ENCODE measurements at places on chromosomes 4 and X.

GRCh38 chrX:38805432-38806389 lies 4.5 kb downstream of the MID1IP1 start:
- peak; percentile 76 for DNase-seq

- DNase-seq: no peak
Measured at GRCh38 chr4:113740857-113741379, 20.6 kb downstream of the CAMK2D start.

DNA sequence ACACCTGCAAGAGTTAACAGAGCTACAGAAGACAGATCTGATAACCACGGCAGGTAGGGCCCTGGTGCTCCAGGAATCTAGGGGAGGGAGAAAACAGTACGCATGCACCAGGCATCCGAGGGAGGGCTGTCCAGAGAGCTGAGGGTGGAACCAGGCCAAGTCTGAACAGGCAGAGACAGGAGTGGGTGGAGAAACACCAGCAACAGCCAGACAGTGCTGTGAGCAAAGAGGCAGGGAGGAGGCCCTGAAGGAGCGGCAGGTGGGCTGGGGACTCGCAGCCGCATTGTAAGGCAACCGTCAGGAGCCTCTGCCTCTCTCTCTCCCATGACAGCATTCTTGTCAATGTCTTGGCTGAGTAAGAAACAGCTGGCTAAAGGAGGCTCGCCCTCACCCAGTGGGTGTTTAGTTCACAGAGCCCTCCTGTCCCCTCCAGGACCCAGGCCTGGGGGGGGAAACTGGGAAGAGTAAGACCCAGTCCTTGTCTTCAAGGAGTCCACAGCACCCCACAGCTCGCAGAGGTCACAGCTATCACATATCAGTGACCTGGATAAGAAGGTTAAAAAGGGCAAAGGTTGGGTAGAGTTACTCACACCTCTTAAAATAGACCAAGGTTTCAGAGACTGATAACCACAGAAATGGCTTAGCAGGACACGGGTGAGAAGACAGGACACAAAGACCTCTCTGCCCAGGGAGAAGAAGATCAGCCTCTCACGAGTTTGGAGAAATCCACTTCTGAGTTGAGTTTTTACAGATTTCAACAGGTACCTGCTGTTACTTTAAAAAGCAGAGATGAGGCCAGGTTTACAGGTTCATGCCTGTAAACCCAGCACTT lies 10.5 kb downstream of the ACSL1 start:
- peak; percentile 73 for DNase-seq

GRCh38 chr4:85107553-85107952 lies 141.1 kb upstream of the WDFY3 start:
- DNase-seq: no peak

GRCh38 chr4:137394018-137394417 lies 138.3 kb downstream of the PCDH18 start:
- DNase-seq: no peak

DNA sequence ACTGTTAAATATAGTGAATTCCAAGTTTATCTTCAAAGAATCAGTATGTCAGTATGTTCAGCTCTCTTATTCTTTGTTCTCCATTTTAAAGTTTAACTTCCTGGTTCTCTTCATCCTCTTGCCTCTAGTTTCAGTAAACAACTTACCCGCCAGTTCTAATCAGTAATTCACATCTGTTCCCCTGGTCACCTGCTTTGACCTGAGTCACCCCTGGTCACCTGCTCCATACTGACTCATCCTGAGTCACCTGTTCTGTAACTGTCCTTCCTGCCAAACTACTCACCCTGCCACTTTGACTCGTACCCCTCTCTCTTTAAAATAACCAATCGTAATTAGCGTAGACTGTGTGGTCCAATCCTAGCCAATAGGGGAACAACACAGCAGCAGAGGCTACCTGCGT lies 992.7 kb upstream of the HS3ST1 start:
- DNase-seq: no peak

GRCh38 chrX:49876750-49877149 lies 2.5 kb upstream of the USP27X start:
- DNase-seq: no peak

DNA sequence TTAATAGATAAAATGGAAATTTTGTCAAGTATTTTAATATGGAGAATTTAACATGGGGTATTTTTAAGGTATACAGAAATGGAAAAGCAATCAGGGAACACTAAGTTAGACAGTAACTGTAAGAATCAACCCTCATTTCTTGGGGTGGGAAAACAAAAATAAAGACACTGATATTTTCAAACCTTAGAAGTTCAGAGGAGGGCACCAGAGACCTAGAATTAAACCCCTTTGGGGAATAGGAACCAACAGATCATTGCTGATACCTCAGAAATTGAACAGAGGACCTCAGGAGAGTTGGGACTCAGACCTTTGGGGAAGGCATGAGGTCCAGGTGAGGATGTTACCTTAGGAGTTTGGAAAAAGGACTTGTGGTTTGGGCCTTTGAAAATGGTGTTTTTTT lies 435.6 kb downstream of the TMA16 start:
- DNase-seq: no peak
